ENCODE measurements at places on chromosomes 11 and 22. TPM values are rescaled to one million over a fixed set of nuclear protein-coding genes. Genes with fewer than 3 reads are reported as not detected.

POLR2L gene
- 51.8 TPM for total RNA-seq

MOGAT2 gene
- 7.3 TPM for total RNA-seq

PAFAH1B2 gene
- total RNA-seq, result 92.2 TPM

KCTD14 gene
- total RNA-seq, result 7.9 TPM

- no peak for DNase-seq
- H3K36me3 ChIP-seq, result no peaks in the 10 kb centered on the region
- no peak overlapping the region for H3K4me3 ChIP-seq
- H3K27ac ChIP-seq, result no peak overlapping the region
- H3K4me1 ChIP-seq, result no peaks in the 10 kb centered on the region
Measured at GRCh38 chr11:1126935-1127663, 30.7 kb upstream of the MUC5AC start.

DNA sequence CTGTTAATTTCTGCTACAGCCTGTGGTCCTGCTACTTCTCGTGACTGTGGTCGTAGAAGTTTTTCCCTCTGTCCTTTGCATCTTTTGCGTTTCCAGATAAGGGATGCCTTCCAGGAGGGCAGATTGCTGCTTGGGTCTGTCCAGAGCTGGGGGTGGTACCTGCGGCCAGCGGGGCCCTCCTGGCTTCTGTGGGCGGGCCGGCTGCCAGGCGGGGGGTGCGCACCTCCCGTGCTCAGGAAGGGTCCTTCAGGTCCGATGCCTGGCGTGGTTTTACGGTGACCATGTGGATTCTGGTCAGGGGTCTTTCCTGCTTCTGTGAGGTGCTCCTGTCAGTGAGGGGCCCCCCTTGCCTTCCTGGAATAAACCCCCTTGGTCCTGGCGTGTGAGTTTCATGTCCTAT is 84.8 kb downstream of the KCNQ1 start:
- H3K36me3 ChIP-seq, result no peaks in the 10 kb centered on the region
- H3K27me3 ChIP-seq, result no peaks in the 10 kb centered on the region
- H3K4me1 ChIP-seq, result peaks cover 8% of the 10 kb centered on the region
- H3K27ac ChIP-seq, result no peak overlapping the region
- no peak overlapping the region for H3K4me3 ChIP-seq
- DNase-seq, result no peak

GRCh38 chr11:102244681-102245409 is 72.4 kb upstream of the BIRC3 start:
- no peaks in the 10 kb centered on the region for H3K36me3 ChIP-seq
- no peak overlapping the region for H3K4me3 ChIP-seq
- no peak overlapping the region for H3K27ac ChIP-seq
- H3K4me1 ChIP-seq, result no peaks in the 10 kb centered on the region
- peak; percentile 48 for DNase-seq
- no peaks in the 10 kb centered on the region for H3K27me3 ChIP-seq

DNA sequence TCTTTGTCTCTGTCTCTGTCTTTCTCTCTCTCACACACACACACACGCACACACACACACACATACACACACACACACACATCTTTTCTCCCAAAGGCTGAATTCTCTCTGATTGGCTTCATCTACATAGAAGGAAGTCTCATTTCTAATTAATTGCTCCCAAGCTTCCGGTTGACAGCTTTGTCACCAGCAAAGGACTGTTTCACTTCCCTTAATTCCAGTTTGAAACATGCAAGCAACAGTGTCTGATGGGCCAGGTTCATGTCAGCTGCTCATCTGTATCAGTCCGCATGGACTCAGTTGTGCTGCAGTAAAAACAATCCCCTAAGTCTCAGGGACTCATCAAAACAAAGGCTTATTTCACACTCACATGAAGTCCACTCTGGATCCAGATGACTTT is 16.2 kb upstream of the PVALB start:
- H3K36me3 ChIP-seq, result no peaks in the 10 kb centered on the region
- H3K27me3 ChIP-seq, result no peaks in the 10 kb centered on the region
- H3K4me3 ChIP-seq, result no peak overlapping the region
- DNase-seq, result no peak

GRCh38 chr11:123233975-123234334 is 38.9 kb upstream of the CLMP start:
- DNase-seq, result no peak
- no peaks in the 10 kb centered on the region for H3K4me1 ChIP-seq
- H3K27ac ChIP-seq, result no peak overlapping the region
- no peak overlapping the region for H3K4me3 ChIP-seq

DNA sequence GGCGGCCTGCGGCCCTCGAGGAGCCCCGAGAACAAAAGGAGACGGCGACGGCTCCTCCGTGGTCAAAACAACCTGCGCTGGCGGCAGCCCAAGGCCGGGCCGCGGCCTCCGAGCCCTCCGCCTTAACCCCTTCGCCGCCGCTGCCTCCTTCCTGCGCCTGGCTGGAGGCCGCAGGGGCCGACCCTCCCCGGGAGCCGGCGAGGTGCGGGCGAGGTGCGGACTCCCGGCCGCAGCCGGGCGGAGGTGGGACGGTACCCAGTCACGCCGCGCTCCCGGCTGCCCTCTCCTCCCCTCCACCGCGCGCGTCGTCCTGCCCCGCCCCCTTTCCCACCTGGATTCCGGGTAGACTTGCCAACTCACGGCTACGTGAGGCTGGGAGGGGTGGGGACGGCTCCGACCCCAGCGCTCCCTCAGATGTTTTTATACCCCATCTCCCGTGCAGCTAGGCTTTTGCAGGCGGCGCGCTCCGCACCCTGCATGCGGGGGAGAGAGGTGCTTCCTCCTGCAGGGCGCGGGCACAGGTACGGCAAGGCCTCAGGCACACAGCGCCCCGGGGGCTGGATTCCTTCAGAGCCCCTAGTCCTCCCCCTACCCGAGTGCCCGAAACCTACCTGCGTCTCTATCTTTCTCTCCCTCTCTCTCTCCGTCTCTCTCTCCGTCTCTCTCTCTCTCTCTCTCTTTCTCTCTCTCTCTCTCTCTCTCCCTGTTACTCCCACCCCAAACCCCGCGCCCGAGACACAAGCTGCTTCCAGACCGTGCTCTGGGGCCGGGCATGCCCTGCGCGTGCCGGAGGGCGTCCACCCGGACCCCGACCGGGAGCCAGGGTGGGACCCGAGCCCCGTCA is 2.0 kb downstream of the PDGFB start:
- H3K4me3 ChIP-seq, result peak overlapping the region; percentile 55
- H3K27ac ChIP-seq, result peak overlapping the region; percentile 95
- DNase-seq, result peak; percentile 81
- H3K36me3 ChIP-seq, result no peaks in the 10 kb centered on the region
- no peaks in the 10 kb centered on the region for H3K27me3 ChIP-seq

DNA sequence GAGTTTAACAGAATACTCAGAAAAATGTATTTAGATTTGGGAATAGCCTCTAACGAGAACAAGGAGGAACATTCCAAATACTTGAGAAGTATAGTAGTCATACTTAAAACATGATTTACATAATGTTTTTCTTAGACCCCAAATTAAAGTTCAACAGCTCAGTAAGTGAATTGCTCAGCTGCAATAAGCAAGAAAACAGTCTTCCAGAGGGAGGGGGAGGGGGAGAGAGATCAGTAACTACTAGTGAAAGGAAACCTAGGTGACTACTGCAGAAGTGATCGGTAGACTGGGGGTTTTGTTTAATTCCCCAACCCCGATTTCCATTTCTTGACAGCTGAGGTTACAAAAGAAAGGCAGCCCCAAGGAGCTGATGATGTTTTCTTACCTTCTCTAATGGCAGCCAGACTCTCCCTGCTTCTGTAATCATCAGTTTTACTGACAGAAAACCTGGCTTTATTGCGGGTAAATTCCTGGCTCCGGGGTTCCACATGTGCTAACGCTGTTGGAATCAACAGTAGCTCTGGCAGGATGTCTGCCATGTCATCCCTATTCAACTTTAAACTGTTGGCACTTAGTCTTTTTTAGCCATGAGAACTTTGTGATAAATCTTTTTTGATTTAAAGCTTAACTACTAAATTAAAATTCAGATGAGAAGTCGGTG is 82.4 kb upstream of the BIRC3 start:
- no peaks in the 10 kb centered on the region for H3K27me3 ChIP-seq
- H3K4me1 ChIP-seq, result peaks cover under 1% of the 10 kb centered on the region
- no peak overlapping the region for H3K4me3 ChIP-seq
- no peaks in the 10 kb centered on the region for H3K36me3 ChIP-seq

DNA sequence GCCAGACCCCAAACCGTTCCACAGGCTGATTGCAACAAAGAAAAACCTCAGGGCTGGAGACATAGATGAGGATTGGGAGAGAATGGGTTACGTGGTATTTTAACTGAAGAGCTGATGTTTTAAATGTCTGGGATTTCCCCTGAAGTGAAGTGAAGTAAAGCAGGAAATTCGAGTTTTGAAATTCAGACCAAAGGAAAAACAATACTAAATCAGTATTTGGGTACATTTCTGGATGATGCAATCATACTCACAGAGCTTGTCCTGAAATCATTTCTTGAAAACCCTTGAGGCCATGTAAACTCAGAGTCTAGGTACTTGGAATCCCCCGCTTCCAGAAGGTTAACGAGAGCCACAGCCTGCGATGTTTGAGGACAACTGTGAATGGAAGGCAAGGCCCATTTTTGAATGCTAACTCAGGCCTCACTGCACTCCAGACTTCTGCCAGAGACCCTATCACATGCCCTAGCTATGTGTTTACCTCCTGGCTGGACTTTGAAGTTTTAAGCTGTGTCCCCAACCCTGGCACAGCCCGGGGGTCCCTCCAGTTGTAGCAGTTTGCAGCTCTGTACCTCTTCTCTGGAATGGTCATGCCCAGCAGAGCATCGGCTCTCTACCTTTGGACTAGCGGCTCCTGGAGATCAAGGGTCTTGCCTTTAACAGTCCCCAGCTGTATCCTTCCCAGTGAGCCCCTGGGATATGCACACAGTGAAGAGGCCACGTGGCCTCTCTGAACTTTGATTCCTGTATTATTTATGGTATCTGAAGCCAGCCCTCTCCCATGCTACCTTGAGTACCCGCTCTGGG is 5.4 kb upstream of the FTH1 start:
- DNase-seq, result peak; percentile 72
- H3K36me3 ChIP-seq, result no peaks in the 10 kb centered on the region
- H3K4me1 ChIP-seq, result peaks cover 30% of the 10 kb centered on the region

DNA sequence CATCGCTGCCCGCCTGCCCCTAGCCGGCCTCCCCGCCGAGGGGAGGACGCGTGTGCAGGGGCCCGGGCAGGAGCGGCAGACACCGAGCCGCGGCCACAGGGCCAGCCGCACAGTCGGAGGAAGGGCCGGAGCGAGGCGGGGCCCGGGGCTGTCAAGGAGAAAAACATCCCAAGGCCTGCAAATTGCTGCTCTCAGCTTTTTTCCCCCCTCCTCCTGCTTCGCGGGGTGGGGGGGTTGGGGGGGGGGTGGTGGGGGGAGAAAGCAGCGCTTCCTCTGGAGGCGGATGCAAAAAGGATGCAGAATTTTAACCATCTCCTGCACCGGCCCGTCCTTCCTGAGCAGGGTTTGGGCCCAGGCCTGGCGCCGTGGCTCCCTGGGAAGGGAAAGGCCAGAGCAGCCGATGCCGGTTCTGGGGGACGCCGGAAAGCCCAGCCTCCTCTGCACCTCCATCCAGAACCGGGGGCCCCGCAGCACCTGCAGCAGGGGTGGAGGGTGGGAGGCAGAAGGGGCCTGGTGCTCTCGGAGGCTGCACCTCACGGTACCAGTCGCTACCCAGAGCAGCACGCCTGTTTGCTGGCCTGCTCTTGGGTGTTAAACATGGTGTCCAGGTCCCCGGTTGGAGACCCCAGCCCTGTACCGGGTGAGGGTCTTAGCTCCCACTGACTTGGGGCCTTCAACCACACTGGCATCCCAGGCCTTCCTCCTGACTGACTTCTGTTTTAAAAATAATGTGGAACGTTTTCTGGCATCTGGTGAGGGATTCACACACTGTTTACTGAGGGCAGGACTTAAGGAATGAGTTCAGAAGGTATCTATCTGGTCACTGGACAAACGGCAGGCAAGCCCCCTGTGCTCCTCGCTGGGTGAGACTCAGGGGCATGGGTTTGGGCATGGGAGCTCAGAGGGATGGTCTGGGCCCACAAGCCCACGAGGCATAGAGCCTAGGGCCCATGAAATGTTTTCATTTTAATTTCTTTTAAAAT is 77.4 kb upstream of the WNT7B start:
- DNase-seq, result peak; percentile 66
- peaks cover 29% of the 10 kb centered on the region for H3K4me1 ChIP-seq
- no peaks in the 10 kb centered on the region for H3K27me3 ChIP-seq
- peak overlapping the region; percentile 79 for H3K4me3 ChIP-seq
- peak overlapping the region; percentile 99 for H3K27ac ChIP-seq

DNA sequence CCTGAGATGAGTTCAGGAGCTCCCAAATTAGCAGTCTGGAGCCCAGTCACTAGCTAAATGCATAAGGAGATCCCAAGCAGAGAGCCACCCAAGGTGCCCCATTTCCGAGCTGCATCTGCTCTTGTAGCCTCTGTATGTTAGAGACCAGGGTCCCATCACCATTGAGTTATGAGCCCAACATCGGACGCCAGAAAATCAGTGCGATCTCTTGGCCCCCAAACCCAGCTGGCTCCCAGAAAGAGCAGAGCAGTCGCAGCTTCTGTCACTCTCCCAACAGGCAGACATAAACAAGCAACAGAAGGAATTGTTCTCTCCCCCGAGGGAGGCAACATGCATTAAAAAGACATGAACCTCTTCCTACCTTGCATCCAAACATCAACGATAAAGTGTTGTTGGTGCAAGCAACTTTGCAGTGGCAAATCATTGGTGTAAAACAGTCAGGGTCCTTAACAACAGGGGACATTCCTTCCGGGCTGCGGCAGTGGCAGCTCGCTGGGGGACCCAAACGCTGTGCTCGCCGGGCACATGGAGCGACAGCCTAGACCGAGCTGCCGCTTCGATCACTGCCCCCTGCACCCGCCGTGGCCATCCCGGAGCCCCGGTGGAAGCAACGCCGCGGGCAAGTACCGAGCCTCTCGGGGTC is 907.1 kb downstream of the DLG2 start:
- H3K36me3 ChIP-seq, result no peaks in the 10 kb centered on the region
- DNase-seq, result no peak
- H3K4me1 ChIP-seq, result no peaks in the 10 kb centered on the region
- no peak overlapping the region for H3K27ac ChIP-seq

Data from breast epithelium (tissue), 4 donors.